ENCODE measurements at places on chromosomes 3 and 15. TPM values are rescaled to one million over a fixed set of nuclear protein-coding genes. Genes with fewer than 3 reads are reported as not detected.

RARB gene
- 10.2 TPM for total RNA-seq

TMEM108 gene
- not detected for total RNA-seq

CDAN1 gene
- 13.7 TPM for total RNA-seq

HACD2 gene
- 24.6 TPM for total RNA-seq

RTP1 gene
- not detected for total RNA-seq

IL17RD gene
- 3.4 TPM for total RNA-seq

SLC51B gene
- total RNA-seq, result not detected

CCNB2 gene
- 11.1 TPM for total RNA-seq

NMB gene
- 4.9 TPM for total RNA-seq

TGM5 gene
- total RNA-seq, result 0.26 TPM

PRR20G gene
- not detected for total RNA-seq

ATP8B4 gene
- total RNA-seq, result 1.7 TPM

SPTSSB gene
- total RNA-seq, result 0.20 TPM

CCR8 gene
- total RNA-seq, result not detected

ZIC1 gene
- total RNA-seq, result 0.03 TPM

TMC3 gene
- total RNA-seq, result 0.20 TPM

PLD1 gene
- 16.9 TPM for total RNA-seq

CNTN6 gene
- 0.86 TPM for total RNA-seq

GOLGA6D gene
- total RNA-seq, result not detected

HGD gene
- 1.3 TPM for total RNA-seq

ZNF620 gene
- 0.83 TPM for total RNA-seq

ST8SIA2 gene
- total RNA-seq, result not detected

STRC gene
- total RNA-seq, result 0.17 TPM

CLDN16 gene
- 0.30 TPM for total RNA-seq
